ENCODE measurements at places on chromosomes 6 and 20.

- no peak for DNase-seq
Observed at GRCh38 chr6:3400162-3400561, 56.7 kb downstream of the SLC22A23 start.

GRCh38 chr20:8427419-8428040 lies 295.5 kb downstream of the PLCB1 start:
- peak; percentile 14 for DNase-seq

- no peak for DNase-seq
Observed at GRCh38 chr20:50218987-50219435, 28.4 kb downstream of the CEBPB start.

DNA sequence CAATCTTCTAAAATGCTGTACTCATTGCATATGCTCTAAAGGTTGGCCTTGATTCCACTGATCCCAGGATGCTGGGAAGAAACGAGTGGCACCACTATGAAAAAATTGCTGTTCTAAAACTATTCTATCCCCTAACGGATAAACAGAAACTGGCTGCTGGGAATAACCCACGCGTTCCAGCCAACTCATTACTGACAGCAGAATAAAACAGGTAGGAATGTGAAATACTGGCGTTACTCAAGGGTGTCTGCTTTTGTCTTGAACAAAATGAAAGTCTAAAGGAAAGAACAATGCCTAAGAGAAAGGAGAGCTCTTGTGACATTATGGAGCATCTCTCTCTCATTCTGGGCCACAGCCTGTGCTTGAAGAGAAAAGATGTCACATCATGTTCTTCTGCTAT lies 26.1 kb downstream of the GPR63 start:
- DNase-seq: no peak

DNA sequence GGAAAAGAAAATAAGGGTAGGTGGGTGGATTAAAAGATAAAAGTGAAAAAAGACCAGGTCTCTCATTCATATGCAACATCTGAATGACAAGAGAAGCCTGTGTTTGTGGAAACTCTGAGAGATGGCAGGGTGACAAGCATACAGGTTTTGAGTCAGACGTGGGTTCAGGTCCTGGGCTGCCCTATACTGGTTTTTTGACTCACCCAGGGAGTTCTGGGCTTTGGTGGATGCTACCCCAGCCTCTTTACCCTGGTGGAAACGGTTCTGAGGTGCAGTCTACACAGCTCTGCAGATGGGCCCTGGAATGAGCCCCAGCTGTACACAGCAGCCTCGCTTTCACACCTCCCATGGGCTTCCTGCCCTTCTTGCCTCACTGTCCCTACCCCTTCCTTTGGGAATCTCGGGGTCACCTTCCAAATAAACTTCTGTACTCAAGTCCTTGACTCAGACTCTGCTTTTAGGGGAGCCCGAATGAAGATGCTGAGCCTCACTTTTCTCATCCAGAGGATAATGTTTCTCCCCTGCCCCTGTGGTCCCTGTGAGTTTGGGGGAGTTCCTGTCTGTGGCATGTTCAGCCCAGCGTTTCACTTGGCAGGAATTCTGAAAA lies 77.7 kb upstream of the CLDN20 start:
- no peak for DNase-seq

DNA sequence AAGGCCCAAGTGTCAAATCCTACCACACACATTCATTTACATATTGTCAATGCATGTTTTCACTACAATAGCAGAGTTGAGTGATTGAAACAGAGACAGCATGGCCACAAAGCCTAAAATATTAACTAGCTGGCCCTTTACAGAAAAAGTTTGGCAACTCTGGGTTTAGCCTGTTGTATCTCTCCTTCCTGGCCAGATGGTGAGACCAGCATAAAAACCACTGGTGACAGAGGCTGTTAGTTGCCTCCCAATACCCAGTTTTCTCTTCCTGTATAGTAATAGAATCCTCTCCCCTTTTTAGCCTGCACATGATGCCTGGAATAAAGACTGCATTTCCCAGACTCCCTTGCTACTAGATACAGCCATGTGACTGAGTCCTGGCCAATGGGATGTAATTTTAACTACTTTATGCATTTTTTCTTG lies 100.0 kb upstream of the TAB2 start:
- DNase-seq: peak; percentile 29

DNA sequence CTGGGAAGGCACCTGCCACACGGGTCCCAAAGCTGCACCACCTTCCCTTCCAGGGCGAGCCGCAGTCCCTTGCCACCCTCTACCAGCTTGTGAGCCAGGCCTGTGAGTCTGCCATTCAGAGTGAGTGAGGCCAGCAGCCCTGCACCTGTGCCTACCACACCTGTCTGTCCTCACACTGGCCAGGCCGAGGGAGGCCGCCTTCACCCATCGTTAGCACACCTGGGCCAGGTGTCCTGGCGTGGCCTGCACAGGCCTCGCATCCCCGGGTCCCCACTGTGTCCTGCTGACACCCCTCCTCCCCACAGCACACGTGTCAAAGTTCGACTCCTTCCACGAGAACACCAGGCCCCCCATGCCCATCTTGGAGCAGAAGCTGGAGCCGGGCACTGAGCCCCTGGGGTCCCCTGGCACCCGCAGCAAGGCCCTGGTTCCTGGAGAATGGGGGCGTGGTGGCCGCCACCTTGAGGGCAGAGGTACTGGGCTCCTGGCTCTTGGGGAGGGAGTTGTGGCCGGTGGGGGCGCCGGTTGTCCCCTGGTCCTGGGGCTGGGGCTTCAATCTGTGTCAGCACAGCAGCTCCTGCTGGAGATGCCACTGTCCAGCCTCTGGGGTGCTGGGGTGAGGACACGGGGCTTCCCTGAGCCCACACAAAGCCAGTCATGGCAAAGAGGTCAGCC lies 33.0 kb downstream of the CHRNA4 start:
- no peak for DNase-seq

DNA sequence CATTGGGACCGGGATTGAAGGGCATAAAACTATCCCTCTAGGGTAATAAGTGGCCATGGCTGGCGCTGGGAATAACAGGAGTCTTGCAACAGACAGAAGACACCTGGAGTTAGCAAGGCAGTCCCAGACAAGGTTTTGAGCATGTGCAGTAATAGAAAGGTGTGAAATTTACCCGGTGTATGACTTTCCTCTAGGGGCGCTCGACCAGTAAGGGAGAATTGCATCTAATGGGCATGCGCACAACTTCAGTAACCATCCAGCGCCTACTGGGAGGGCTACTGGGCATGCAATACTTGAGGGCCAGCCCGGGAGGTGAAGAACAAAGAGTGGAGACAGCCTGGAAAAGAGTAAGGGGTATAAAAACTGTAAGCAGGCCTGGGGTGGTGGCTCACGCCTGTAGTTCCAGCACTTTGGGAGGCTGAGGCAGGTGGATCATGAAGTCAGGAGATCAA lies 32.7 kb downstream of the SERPINB6 start:
- DNase-seq: peak; percentile 58

DNA sequence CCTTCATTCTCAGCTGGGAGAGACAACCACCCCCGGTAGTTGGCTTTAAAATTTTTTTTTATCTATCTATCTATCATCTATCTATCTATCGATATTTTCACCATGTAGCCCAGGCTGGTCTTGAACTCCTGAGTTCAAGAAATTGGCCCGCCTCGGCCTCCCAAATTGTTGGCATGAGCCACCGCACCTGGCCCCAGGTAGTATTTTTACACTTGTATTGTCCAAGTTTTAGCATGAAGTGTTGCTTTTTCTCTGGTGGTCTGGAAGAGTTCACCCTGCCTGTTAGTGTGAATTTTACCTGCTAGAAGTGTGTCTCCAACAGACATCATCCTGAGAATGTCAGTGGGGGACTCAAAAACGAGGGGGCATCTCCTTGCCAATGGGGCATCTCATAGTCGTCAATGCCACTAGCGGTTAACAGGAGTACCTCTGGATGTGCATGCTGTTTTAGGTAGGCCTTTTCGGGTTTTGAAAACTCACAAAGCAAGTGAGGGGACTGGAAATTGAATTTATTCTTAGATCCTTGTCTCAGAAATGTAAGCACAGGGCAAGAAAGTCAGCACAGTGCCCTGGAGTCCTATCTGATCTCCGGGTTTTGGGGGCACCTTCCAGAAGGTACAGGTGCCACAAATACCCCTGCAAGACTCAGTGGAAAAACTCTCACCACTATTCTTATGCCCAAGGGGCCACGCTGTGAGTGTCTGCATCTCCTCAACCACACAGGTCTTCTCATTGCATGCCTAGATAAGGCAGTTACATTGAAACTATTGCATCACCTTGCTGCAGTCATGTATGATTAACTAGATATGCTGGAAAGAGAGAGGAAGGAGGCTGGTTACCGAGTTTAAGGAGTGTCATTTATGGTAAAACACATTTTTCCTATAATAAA lies 37.1 kb downstream of the TNFAIP3 start:
- DNase-seq: no peak

- DNase-seq: no peak
Observed at GRCh38 chr6:140276133-140276532, 901.7 kb upstream of the CITED2 start.

DNA sequence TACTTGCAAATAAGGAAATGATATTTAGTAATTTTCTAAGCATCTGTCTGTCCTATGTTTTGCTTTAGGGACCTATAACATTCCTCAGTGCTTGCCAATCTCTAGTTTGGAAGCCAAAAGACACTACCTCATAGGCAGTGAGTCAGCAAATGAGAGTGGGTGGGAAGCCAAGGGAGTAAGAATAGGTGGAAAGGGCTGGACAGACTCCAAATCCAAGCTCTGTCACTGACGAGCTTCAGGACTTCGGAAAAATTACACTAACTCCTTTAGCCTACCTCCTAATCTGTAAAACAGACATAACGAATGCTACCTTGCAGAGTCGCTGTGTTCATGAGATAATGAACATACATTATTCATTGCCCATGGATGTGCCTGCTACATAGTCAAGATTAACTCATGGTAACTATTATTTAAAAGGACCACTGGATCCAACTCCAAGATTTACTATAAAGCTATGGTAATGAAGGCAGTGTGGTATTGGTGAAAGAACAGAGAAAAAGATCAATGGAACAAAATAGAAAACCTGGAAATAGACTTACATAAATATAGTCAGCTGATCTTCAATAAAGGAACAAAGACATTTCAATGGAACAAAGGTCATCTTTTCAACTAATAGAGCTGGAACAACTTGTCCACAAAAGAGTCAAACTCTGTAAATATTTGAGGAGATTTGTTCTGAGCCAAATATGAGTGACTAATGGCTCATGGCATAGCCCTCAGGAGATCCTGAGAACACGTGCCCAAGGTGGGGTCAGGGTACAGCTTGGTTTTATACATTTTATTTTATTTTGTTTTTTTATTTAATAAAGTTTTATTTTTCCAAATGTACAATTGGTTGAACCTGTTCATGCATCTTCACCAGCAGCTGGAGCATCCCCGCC lies 64.1 kb downstream of the FAM50B start:
- DNase-seq: no peak

DNA sequence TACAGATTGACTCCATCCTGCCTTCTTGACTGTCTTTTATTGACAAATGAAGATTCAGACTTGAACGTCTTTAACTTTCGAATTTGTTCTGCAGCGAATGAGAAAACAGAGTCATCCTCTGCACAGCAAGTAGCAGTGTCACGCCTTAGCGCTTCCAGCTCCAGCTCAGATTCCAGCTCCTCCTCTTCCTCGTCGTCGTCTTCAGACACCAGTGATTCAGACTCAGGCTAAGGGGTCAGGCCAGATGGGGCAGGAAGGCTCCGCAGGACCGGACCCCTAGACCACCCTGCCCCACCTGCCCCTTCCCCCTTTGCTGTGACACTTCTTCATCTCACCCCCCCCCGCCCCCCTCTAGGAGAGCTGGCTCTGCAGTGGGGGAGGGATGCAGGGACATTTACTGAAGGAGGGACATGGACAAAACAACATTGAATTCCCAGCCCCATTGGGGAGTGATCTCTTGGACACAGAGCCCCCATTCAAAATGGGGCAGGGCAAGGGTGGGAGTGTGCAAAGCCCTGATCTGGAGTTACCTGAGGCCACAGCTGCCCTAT lies 12.2 kb downstream of the BRD2 start:
- DNase-seq: peak; percentile 50

DNA sequence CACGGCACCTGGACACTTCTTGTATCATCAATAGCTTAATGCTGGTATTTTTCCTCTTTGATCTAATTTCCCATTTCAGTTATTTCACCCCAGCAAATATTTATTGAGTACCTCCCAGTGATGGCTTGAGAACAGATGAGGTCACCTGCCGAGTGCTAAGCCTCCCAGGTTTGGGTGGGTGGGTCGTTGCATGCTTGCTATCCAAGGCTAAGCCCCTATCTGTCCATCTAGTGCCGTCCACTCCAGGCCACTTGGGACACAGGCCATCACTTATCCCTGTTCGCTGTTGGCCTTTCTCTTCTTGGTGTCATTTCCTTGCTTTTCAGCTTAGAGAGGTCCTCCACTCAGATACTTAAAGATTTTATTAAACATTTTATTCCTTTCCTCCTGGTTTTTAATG lies 10.8 kb upstream of the NNAT start:
- no peak for DNase-seq

- DNase-seq: peak; percentile 48
Observed at GRCh38 chr6:17656092-17656491, 50.6 kb downstream of the NUP153 start.

GRCh38 chr6:167047554-167047953 lies 48.4 kb downstream of the CEP43 start:
- no peak for DNase-seq

DNA sequence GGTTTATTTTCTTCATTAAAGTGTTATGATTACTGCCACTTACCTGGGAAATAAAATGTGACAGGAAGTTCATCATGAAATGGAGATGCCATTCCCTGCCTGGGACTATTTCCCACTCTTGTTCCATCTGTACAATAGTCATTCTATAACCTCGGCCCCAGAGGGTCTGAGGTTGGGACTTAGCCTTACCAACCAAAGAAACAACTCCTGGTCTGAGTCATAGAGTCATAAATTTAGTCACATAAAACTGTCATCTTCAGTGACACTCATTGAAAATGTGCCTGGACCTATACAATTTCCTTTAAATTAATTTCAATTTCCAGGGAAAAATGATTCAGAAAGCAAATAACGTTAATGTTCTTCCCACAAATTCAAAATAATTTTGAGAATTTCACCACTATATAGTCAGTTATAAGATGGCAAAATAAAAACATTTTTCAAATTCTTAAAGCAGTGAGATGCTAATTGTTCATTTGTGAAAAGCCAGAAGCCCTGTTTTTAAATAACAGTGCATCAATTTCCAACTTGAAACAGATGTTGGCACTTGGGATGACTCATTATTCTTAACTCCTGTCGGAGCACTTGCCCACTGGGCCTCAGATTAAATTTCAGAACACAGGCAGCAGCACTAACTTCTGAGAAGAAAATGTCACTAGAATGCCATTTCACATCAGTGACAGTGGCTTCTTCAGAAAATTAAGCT lies 201.2 kb upstream of the SMLR1 start:
- DNase-seq: no peak

- DNase-seq: no peak
Observed at GRCh38 chr6:57247603-57248002, 25.5 kb upstream of the RAB23 start.

DNA sequence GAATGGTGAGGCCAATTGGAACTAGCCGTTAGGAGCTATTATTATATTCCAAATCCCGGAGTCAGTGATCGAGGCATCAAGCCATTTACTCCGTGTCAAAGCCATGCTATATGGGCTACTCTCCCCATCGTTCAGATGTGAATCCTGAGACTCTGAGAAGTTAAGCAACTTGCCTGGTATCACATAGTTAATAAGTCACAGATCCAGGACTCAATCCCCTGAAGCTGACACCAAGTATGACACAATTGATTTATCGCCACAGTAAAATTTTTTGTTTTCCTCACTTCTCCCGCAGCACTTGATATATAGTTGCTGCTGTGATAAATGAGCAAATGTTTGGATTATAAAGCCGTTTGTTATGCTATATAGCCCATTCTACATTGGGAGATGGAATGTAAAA lies 50.8 kb upstream of the TSHZ2 start:
- no peak for DNase-seq

Data from NCI-H82 (cell line).